ENCODE measurements at places on chromosomes 7 and 10. TPM values are rescaled to one million over a fixed set of nuclear protein-coding genes. Genes with fewer than 3 reads are reported as not detected.

DNA sequence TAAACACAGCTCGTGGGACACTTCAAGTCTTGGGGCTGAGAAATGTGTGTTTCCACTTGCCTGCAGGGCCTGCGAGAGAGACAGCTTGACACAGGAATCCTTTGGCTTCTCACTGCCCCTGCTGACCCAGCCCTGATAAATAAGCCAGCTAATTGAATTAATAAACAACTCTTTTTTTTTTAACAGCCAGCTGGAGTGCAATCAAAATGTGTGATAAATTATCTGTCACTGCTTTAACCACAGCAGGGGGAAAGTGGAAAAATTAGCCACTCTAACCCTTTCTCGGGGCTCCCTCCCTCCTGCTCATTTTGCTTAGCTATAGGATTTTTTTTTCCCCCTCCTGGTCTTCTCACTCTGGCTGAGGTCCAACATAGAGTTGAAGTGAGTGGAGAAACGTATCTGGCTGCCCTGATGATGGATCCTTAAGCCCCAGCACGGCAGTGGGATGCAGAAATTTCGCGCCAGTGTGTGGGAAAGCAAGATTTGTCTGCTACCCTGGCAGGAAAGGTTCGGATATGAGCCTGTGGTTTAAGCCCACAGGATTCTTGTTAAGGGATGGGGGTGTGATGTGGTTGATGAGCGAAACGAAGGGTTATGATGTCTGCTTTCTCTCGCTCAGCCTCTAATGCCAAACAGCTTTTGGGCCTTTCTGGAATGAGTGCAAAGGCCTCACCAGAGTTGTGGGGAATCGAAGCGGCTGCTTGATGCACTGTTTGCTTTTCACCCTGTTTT lies 173.8 kb downstream of the TRIL start:
- H3K4me3 ChIP-seq = no peak overlapping the region
- no peak for DNase-seq
- no peaks in the 10 kb centered on the region for H3K36me3 ChIP-seq
- no peak overlapping the region for H3K27ac ChIP-seq

DNA sequence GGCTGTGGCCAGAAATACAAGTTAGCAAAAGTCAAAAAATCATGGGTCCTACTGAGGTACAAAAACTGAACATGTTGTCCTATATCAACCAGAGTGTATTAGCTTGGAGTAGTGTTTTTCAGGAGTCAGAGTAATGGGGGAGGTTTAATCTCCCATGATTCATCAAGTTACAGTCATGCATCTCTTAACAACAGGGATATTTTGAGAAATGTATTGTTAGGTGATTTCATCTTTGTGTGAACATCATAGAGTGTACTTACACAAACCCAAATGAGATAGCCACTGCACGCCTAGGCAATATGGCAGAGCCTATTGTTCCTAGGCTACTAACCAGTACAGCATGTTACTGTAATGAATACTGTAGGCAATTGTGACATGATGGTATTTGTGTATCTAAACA lies 14.9 kb upstream of the TES start:
- H3K4me1 ChIP-seq = no peaks in the 10 kb centered on the region
- no peaks in the 10 kb centered on the region for H3K36me3 ChIP-seq
- DNase-seq = no peak
- no peaks in the 10 kb centered on the region for H3K27me3 ChIP-seq
- no peak overlapping the region for H3K27ac ChIP-seq

DNA sequence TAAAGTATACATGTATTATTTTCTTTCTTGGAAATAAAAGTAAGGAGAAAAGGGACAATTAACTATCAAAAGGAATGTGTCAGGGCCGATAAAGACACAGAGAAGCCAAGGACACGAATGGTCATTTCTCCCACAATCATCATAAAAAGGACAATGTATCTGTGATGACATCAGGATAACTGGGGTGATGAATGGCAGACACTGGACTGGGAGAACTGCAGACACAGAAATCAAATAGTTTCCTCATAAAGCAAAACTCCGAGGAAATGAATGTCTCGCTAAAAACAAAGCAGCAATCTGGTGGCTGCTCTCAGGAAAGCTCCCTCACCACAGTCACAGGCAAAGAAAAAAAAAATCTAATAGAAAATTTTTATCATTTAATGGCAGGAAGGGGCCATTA lies 69.3 kb upstream of the NPY start:
- H3K4me1 ChIP-seq = no peaks in the 10 kb centered on the region
- DNase-seq = no peak

DNA sequence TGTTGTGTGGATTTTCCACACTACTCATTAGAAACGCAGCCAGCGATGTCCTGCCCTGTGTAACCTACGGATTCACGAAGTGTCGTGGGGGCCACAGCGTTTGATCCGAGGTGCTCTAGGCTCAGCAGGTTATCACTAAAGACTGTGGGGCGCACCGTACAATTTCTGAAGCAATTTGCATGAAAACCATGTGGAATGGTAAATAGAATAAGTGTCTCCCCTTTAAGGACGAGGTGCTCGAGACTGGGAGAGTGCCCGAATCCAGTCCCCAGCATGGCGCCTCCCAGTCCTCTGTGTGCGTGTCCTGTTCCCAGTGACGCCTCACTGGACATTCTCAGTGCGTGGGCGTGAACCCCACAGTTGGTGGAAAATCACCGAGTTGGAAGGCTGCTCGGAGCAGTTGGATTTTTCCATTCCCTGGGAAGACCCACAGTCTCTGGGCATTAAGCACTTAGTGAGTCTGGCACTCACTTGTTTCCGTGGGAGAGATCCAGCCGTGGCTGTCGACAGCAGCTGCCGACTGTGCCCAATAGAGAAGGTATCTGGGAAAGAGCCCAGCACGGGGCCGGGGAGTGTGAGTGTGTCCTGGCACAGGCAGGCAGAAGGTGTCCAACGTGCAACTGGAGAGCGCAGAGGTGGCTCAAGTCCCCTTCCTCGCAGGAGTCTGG lies 37.0 kb downstream of the PFKP start:
- peaks cover 76% of the 10 kb centered on the region for H3K36me3 ChIP-seq
- H3K27me3 ChIP-seq = no peaks in the 10 kb centered on the region
- H3K27ac ChIP-seq = no peak overlapping the region
- H3K4me1 ChIP-seq = peaks cover 14% of the 10 kb centered on the region
- H3K4me3 ChIP-seq = no peak overlapping the region

VPS37D gene
- 7.5 TPM for total RNA-seq

GRCh38 chr7:74269757-74270277 lies 15.6 kb upstream of the RFC2 start:
- peak overlapping the region; percentile 32 for H3K27ac ChIP-seq
- peaks cover 23% of the 10 kb centered on the region for H3K4me1 ChIP-seq
- H3K36me3 ChIP-seq = no peaks in the 10 kb centered on the region
- H3K4me3 ChIP-seq = peak overlapping the region; percentile 68

DNA sequence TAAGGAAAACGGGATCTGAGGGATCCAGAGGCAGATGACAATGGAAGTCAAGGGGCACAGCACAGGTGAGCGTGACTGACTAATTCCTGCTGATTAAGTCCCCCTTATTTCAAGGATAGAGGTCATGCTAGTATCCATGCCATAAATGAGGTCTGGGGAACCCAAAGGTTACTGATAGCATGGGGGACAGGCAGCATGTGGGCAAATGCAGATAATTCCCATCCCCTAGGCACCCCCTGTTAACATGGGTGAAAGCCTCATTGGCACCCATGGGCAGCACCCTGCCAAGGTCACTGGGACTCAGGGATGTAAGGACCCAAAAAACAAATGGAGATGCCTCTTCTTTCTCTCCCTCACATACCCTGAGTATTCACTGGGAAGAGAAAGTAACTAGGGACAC lies 139.7 kb downstream of the WDR11 start:
- H3K4me1 ChIP-seq = no peaks in the 10 kb centered on the region
- DNase-seq = no peak
- peaks cover 72% of the 10 kb centered on the region for H3K36me3 ChIP-seq
- H3K27ac ChIP-seq = no peak overlapping the region
- H3K4me3 ChIP-seq = no peak overlapping the region

MAT1A gene
- 4.3 TPM for total RNA-seq

DNA sequence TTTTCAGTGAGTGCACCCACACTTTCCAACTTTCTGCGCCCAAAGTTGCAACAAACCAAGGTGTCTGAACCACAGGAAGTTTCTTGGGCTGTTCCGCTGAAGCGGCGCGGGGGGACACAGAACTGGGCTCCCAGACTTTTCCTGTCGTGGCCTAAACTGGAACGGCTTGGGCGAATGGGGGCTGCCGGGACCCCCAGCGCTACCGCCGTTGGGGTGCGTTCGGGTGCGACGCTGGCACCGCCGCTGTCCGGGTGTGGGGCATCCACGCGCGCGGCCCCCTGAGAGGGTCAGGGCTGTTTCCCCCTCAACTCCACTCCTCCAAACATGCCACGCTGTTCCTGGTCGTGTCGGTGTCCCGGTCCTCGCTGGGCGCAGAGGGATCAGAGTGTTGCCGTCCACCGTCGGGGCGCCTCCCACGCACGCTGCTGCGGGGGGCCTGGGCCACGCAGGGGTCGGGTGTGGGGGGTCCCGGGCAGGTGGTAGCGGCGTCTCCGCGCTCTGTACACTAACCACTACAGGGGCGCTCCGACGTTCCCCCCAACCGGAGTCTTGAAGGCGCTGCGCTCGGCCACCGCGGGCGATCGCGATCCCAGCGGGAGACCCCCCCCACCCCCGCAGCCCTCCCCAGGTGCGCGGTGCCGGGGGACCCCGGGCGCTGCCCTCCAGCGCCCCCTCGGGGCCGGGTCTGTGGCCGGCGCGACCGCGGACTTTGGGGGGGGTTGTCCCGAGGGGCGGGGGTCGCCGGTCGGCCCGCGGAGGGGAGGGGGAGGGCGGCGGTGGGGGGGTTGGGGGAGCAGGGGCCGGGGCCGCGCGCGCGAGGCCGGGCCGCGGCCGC lies 2.2 kb upstream of the CUX1 start:
- H3K27ac ChIP-seq = no peak overlapping the region
- peak; percentile 64 for DNase-seq
- H3K4me1 ChIP-seq = peaks cover 38% of the 10 kb centered on the region
- H3K36me3 ChIP-seq = no peaks in the 10 kb centered on the region
- H3K27me3 ChIP-seq = peaks cover 9% of the 10 kb centered on the region
- H3K4me3 ChIP-seq = peak overlapping the region; percentile 70

CWF19L1 gene
- total RNA-seq = 28.0 TPM

AZGP1 gene
- 2.7 TPM for total RNA-seq

DNA sequence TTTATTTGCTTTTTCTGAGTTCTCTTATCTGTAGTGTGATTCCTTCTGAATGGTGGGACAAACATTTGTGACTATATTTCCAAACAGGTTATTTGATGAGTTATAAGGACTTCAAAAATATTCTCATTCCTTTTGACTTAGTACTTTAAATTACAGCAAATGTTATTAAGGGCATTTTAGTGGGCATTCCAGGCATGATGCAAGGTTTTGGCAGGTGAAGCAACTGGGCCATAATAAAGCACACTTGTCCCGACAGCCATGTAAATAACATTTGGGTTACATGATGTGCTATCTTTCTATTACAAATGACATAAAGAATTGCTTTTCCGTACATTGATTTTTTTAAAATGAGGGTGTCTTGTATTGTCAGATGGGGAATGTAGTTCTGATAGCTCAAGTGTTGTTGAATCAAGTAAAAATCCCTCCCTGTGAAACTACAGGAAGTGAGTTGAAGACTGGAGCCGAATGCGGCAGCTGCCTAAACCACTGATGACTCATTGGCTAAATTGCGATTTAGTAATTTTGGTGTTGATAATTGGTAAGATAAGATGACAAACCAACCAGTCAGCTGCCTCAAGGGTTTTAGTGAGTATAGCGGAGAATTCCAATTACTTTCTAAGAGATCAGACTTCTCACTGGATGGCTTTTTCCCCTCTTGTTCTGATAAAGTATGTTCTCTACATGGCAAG lies 231.3 kb upstream of the NPY start:
- no peak for DNase-seq
- peaks cover 4% of the 10 kb centered on the region for H3K27me3 ChIP-seq
- no peak overlapping the region for H3K27ac ChIP-seq
- no peak overlapping the region for H3K4me3 ChIP-seq

DNA sequence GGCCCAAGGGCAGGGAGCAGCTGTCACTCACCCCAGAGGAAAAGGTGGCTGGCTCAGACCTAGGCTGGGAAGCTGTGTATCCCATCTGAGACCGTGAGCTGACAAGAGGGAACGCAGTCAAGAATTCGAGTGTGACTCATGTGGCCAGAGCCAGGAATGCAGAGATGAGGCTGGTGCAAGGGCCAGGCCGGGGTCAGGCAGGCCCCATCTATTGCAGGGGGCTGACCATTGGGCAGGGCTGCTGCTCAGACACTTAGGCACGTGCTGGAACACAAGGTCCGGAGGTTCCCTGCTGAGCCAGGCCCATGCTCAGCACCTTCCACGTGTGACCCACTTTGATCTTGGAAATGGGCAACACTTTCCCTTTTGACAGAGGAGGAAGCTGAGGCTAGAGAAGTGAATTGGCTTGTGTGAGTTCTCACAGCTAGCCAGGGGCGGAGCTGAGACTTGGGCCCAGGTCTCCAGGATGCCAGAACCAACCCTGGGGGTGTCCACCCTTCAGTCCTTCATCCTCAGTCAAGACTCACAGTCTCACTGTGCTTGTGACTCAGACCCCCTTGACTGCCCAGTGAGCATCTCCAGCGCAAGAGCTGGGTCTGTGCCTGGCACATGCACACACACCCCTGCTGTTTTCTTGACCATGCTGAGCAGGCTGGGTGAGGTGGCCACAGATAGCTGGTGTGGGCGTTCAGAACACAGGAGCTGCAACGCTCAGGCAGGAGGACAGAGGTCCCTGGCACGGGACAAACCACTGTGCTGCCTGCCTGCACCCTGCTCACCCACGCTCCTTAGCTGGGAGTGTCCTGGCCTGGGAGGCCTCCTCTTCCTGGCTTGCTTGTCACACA lies 47.6 kb upstream of the PPIF start:
- no peaks in the 10 kb centered on the region for H3K4me1 ChIP-seq
- no peaks in the 10 kb centered on the region for H3K27me3 ChIP-seq
- peaks cover 42% of the 10 kb centered on the region for H3K36me3 ChIP-seq
- H3K4me3 ChIP-seq = no peak overlapping the region
- DNase-seq = no peak
- H3K27ac ChIP-seq = no peak overlapping the region

ANKRD61 gene
- not detected for total RNA-seq

- H3K36me3 ChIP-seq = peaks cover 26% of the 10 kb centered on the region
- no peak for DNase-seq
- H3K4me3 ChIP-seq = peak overlapping the region; percentile 96
- no peaks in the 10 kb centered on the region for H3K27me3 ChIP-seq
Observed at GRCh38 chr7:100692578-100692961, 1.5 kb downstream of the GIGYF1 start.

HHEX gene
- 4.8 TPM for total RNA-seq

GRID1 gene
- 0.37 TPM for total RNA-seq

DNA sequence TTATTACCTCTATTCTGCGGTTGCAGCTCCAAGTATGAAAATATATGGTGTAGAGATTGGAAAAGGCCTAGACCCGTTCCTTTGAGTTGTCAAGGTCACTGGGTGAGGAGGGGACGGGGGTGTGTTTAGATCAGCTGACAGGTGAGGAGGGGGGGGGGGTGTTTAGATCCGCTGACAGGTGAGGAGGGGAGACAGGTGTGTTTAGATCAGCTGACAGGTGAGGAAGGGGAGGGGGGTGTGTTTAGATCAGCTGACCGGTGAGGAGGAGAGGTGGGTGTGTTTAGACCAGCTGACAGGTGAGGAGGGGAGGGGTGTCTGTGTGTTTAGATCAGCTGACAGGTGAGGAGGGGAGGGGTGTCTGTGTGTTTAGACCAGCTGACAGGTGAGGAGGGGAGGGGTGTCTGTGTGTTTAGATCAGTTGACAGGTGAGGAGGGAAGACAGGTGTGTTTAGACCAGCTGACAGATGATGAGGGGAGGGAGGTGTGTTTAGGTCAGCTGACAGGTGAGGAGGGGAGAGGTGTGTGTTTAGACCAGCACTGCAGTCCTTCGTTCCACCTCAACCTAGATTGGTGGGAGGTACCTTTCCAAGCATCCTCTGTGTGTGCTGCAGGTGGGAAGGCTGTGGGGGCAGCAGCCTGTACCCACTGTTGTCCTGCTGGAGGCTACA lies 655.0 kb upstream of the ADARB2 start:
- no peaks in the 10 kb centered on the region for H3K4me1 ChIP-seq
- DNase-seq = no peak
- H3K27me3 ChIP-seq = peaks cover 16% of the 10 kb centered on the region
- no peaks in the 10 kb centered on the region for H3K36me3 ChIP-seq
- no peak overlapping the region for H3K27ac ChIP-seq
